HFFc6 (cell line): ENCODE measurements at places on chromosomes 5 and 9. TPM values are rescaled to one million over a fixed set of nuclear protein-coding genes. Genes with fewer than 3 reads are reported as not detected.

DNA sequence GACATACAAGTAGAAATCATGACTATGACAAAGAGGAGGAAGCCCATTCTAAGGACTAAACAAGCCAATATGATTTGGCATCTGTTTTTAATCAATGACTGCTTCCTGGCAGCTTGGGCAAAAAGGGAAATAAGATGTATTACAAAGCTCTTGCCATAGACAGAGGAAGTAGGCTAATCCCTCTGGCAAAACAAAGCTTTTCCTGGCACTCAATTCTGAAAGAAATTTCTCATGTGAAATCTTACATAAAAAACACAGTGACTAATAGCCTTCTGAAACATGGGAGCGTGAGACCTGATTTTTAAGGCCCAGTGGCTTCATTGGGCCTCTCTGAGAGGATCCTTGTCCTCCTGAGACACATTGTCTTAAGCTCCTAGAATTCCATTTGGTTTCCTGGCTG, 93.6 kb downstream of the COL23A1 start:
- no peak for DNase-seq

DNA sequence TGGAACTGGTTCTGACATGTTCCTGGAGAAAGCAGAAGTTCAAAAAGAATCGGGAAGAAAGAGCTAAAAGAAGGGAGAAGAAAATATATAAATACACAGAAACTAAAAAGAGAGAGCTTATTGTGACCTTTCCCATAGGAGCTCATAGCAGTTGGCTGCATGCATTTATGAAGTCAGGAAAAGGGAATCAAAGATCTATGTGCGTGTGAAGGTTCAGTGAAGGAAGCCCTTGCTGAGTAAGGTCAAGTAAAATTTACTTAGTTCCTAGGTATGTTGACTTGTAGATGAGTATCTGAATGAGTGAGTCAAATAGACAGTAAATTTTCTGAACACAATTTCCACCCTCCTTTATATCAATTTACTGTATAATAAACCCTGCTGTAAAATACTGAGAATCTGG, 632.5 kb downstream of the SLCO4C1 start:
- DNase-seq: no peak

Gene NR6A1
- total RNA-seq: 0.09 and 0.23 TPM in 2 replicates

DNA sequence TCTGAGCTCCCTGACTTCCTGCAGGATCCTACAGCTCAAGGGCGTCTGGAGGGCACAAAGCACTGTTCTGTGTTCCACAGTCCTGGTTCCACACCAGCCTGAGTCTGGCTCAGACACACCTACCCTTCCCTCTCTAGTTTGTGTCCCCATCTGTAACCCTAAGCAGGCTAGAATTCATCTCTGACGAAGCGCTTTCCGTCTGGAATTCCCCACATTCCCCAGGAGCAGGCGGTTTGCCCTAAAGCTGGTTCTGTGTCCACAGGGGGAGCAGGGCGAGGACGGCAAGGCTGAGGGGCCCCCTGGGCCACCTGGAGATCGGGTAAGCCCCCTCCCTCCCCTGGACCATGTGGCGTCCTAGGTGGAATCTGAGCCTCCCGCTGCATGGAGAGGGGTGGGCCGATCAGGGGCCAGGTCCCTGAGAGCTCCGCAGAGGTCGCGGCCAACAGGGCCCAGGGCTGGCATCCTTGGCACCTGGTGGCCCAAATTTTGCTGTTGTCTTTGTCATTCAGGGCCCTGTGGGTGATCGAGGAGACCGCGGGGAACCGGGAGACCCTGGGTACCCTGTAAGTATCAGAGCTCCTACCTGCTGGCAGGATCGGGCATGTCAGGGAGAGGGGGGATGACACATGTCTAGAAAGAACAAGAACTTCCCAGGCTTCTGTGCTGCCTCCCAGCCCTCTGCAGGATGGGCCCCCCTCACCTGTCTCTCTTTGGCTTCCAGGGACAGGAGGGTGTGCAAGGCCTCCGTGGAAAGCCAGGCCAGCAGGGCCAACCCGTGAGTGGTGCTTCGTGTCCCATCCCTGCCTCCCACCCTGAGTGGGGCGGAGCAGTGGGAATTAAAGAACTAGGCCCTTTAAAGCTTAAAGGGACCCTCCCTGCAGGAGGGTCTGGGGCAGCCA, 34.5 kb upstream of the ORM1 start:
- peak; percentile 67 for DNase-seq

GRCh38 chr9:79603222-79603920, 31.6 kb downstream of the TLE4 start:
- no peak for DNase-seq

Gene NRG2
- total RNA-seq: 0.12 to 0.53 TPM (median 0.18 TPM) in 3 replicates

- DNase-seq: no peak
These were observed 86.5 kb upstream of the NEURL1B start for GRCh38 chr5:172554562-172554961.

- DNase-seq: no peak
These were observed 72.2 kb downstream of the WDR41 start for GRCh38 chr5:77419644-77420582.

DNA sequence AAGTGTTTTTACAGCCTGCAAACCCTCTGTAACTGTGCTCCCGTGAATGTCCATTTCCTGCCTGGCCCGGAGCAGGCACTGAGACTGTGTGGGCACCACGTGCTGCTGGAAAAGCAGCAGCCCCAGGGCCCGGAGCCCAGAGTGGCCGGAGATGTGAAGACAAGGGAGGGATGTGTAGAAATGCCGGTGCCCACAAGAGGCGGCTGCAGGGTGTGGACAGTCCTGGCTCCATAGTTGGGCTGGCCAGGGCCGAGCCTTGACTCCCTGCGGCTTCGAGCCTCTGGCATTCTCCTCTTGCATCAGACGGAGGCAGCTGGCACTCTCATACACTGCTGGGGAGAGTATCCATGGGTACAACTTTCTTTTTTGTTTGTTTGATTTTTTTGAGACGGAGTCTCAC, 13.2 kb upstream of the GFPT2 start:
- peak; percentile 0 for DNase-seq

DNA sequence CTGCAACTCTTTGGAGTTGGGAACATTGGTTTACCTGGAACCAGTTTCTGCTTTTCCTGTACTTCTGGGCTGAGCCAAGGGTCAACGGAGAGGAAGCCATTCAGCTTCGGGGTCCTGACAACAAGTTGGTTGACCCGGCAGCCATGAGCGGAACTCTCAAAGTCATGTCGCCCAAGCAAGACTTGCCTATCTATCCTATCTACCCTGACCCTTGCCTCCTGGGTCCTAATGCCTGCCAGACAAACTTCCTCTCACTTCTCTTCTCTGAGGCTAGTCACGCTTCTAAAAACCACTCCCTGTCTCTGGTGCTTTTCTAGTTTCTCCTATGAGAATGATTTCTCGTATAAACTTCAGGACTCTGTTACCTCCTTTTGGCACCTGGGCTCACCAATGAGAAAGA, 44.7 kb upstream of the CRHBP start:
- no peak for DNase-seq

- DNase-seq: peak; percentile 22
These were observed 4.7 kb upstream of the PTGS1 start for GRCh38 chr9:122366074-122366660.
